ENCODE measurements at places on chromosomes 16 and 17.

- DNase-seq = no peak
Measured at GRCh38 chr17:28944862-28945741, 6.2 kb downstream of the PHF12 start.

GRCh38 chr17:2933606-2934005, 129.8 kb downstream of the OR1D5 start:
- DNase-seq = no peak

GRCh38 chr16:8924214-8924613, 39.5 kb downstream of the USP7 start:
- no peak for DNase-seq

DNA sequence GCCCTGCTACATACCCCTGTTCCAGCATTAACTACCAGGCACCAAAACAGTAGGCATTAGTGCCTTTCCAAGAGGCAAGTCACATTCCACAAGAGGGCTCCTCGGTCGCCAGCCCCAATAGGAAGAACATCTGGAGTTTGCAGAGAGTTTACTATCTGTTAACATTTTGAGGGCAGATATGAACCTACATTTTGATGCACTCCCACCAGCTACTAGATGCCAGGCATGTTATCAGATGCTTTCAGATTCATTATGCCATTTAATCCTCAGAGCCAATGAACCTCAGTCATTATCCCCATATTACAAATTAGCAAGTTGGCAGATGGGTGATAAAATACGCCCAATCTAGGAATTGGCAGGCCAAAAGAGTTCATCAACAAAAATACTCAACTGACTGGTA, 4.2 kb upstream of the CMTM2 start:
- DNase-seq = no peak

DNA sequence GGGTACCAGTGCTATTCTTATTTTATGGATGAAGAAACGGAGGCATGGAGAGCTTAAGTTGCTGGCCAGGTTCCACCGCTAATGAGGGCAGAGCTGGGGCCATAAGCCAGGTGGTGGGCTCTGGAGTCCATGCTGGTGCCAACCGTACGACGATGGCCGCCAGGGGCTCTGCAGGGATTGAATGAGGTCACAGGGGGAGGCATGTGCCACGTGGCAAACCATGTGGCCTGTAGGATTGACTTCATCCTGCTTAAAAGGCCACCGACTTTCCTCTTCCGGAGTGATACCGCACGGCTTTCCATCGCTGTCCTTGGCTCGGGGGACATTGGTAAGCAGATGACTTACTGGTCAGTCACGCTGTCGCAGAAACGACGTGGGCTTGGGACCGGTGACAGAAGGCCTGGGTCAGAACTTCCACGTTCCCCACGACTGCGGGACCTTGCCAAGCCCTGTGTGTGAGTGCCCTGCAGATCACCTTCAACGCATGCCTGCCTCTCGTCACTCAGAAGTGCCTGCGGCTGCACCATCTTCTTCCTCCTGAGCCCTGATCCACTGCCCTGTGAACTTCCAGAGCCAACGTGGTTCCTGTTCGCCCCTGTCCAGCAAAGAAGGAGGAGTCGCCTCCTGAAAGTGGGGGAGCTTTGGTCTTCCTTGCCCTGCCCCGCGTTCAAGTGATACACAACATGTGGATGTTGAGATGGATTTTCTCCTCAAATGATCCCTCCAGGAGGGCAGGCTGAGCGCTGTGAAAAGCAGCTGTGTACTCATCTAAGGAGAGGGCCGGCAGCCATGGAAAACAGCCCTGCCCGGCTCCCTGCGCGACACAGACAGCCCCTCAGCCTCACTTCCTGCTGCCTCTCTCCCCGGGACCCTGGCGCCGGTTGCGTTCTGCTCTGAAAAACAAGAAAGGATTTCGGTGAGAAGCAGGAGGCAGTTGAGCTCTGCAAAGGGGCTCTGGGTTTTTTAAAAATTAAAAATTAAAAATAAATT, 176.7 kb downstream of the C16orf95 start:
- no peak for DNase-seq

- DNase-seq = peak; percentile 18
Measured at GRCh38 chr17:67531291-67531690, 154.2 kb downstream of the PITPNC1 start.
